ENCODE measurements at places on chromosomes 3 and 15. TPM values are rescaled to one million over a fixed set of nuclear protein-coding genes. Genes with fewer than 3 reads are reported as not detected.

USP13 gene
- 22.7 TPM for total RNA-seq

CHRM5 gene
- total RNA-seq, result not detected

TM6SF1 gene
- not detected for total RNA-seq

CPN2 gene
- total RNA-seq, result not detected

CA12 gene
- 1.8 TPM for total RNA-seq

CHDH gene
- 10.8 TPM for total RNA-seq

DNA sequence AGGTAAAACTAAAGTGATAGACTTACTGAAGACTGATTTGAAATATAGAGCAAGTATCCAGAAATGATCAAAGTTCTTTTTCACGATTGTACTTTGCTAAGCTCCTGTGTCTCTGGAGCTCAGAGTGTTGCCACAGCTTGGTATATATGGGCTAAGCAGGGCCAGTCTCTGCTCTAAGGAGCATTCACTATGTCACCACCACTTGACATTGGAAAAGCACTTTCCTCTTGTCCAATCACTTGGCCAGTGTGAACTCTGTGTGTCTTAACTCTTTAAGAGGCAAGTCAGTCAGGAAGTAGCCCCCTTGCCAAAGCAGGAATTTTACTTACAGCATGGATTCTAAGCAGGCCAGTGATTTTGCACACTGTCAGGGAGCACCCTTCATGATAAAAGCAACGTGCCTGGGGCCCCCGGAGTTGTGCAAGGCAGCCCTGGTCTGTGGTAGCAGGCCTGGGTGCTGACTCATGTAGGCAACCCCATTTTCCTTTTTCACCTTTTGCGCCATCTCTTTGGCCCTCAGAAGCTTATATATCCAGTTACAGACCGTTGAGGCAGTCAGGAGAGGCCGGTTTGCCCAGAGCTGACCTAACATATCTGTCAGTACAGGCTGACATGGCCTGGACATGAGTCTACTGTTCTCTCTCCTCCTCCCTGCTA is 73.0 kb downstream of the HCN4 start:
- no peak for DNase-seq

DNA sequence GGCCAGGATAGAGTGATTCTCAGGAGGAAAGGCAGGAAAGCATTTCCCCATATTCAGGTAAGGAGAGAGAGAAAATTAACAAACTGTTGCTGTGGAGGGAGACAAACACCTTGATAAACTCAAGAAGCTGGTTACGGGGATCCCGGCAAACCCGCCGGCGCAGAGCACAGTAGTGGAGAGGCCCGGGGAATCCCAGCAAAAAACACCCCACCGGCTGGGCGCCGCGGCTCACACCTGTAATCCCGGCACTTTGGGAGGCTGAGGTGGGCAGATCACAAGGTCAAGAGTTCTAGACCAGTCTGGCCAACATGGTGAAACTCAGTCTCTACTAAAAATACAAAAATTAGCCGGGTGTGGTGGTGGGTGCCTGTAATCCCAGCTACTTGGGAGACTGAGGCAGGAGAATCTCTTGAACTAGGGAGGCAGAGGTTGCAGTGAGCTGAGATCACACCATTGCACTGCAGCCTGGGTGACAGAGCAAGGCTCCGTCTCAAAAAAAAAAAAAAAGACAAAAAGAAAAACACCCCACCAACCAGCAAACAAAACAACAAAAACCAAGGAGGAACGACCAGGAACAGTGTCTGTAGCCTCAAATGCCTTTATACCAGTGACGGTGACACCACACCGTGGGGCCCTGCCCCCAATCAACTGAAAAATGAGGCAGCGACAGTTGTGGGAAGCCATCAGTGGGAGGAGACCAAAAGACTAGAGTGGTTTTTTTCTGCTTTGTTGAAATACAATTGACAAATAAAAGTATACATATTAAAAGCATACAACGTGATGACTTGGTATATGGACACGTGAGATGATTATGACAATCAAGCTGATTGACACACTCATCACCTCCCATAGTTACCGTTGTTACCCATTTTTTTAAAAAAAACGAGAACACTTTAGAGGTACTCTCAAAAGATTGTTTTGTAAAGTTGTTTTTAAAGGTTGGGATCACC is 40.2 kb upstream of the IDH2 start:
- DNase-seq, result no peak

GRCh38 chr3:87873136-87873535 is 185.7 kb downstream of the CGGBP1 start:
- no peak for DNase-seq

- DNase-seq, result no peak
These were observed 669.5 kb downstream of the SQOR start for GRCh38 chr15:46304321-46304720.

DNA sequence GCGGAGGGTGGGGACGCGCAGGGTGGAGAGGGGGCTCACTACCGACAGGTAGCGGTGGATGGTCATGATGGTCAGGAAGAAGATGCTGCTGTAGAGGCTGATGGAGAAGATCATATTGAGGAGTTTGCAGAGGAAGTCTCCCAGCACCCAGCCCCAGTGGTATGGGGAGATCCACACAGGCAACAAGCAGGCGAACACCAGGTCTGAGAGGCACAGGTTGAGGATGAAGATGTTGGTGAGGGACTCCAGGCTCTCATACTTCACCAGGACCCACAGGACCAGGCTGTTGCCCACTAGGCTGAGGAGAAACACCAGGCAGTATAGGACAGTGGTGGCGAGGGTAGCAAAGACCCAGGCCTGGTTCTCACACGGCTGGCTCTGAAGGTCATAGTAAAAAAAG is 5.8 kb downstream of the XCR1 start:
- no peak for DNase-seq

GRCh38 chr3:101902041-101902440 is 52.7 kb downstream of the NFKBIZ start:
- DNase-seq, result peak; percentile 37

GRCh38 chr3:94787734-94788270 is 724.9 kb downstream of the NSUN3 start:
- DNase-seq, result no peak

Measured in HCT116 (cell line).